Activated CD8-positive, alpha-beta memory T cell treated with anti-CD3 and anti-CD28 coated beads for 1 hour (primary cell): ENCODE measurements at places on chromosomes 2 and 18.

DNA sequence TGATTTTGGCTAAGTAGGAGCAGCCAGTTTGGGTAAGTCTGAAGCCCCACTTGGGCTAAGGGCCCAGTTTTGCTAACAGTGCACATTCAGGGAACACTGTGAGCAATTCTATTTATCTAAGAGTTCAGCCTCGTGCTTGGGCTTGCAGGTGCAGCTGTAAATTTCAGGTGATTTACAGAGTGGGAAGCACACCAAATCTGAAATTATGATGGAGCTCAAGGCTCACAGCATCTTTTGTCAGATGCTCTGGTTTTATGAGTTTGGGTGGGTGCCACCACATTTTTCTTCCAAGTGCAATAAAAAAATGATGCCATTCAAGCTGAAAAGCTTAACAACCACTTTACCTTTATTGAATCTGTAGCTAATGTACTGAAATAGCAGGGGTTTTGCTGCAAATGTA, 671.2 kb downstream of the LRRTM4 start:
- no peak for DNase-seq

- DNase-seq = no peak
These were observed 505.5 kb upstream of the ZEB2 start for GRCh38 chr2:145025382-145025781.

GRCh38 chr2:197168705-197169104, 141.9 kb downstream of the ANKRD44 start:
- peak; percentile 57 for DNase-seq

GRCh38 chr2:33442528-33443079, 33.8 kb upstream of the RASGRP3 start:
- no peak for DNase-seq

GRCh38 chr18:75205514-75206132, 3.3 kb downstream of the PTGR3 start:
- no peak for DNase-seq
